ENCODE measurements at places on chromosomes 6 and 20.

GRCh38 chr6:38973178-38974057 lies 75.2 kb upstream of the GLP1R start:
- DNase-seq = peak; percentile 58

- no peak for DNase-seq
These were observed 17.1 kb downstream of the FOXF2 start for GRCh38 chr6:1406306-1407072.

DNA sequence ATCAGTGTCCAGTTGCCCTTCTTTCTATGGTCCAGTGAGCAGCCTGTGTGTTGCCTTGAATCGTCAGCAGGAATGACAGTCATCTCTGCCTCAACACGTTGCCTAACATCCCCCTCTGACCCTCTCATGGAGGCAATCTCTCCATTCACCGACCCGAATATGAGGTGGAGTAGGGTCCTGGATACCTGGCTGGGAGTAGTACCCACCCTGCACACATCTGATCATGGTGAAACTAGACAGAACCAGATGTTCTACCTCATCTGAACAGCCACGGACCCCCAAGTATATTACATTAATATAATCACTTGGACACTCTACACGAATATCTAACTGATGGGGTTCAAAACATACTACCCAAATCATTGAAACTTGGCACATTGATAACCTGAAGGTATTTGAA lies 77.0 kb upstream of the COL21A1 start:
- DNase-seq = no peak

DNA sequence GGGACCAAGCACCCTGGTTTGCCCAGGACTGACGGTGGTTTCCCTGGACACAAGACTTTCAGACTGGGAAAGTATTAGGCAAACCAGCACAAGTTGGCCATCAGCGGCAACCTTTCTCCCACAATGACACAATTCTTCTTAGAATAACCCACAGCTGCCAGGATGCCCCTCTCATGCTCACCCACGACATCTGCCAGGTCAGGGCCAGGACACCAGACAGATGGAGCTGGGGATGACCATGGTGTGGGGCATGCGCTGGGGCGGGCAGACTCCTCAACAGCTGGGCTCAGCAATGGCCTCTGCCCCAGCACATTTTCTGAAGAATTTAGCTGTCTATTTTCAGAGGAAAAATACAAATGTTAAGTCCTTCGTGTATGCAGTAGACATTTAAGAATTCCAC lies 226.4 kb downstream of the FNDC1 start:
- no peak for DNase-seq

DNA sequence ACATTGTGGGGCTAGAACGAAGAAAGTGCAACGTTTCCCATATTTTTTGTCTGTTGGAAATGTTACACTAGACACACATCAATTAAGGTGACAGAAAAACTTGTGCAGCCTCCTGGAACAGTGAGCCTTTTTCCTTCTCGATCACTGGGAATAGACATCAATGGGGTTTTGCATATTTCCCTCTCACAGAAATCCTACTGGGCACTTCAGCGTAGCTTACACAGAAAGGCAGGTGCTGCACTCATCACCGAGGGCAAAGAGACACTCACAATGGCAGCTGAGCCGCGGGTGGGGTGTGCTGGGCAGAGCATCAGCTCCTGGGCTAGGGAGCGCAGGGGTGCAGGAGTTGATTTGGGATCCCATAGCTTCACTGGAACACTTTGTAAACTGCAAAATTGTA lies 64.5 kb downstream of the THBS2 start:
- DNase-seq = no peak

DNA sequence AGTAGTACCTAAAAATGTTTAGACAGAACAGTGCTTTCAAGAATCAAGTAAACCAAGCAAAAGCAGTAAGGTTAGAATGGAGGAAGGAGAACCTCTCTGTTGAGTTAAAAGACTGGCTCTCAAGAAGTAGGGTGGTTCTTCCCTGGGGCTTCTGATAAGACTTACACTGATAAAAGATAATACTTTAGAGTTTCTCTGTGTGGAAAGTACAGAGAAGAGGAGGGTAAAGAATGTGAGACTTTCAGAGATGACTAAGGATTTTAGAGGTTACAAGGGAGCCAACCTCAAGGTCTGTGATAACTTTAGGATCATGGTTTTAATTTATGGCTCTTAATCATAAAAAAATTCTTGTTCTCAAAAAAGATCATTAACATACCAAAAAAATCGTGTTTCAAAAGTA lies 30.9 kb upstream of the ALDH8A1 start:
- DNase-seq = no peak

DNA sequence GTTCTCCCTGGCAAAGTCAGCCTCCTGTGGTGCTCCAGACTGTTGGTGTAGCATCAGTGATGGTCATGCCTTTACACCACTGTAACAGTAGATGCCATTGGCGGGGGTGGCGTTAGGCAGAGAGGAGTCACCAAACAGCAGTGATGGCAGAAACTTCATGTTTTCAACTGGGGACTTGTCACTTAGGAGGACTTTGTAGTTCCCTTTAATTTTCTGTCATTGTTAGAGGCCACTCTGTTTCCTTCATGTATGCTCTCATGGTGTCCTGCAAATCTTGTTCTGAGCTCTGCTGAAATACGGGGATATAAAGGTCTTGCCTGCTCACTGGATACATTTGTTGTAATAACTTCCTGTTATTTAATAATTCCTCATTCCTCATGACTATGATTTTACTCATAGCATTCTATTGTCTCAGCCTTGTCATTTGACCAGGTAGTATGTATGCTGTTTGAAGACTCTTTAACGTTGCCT lies 4.6 kb downstream of the MAP3K4 start:
- no peak for DNase-seq

- no peak for DNase-seq
These were observed 6.5 kb downstream of the RIPOR2 start for GRCh38 chr6:24929242-24929641.

DNA sequence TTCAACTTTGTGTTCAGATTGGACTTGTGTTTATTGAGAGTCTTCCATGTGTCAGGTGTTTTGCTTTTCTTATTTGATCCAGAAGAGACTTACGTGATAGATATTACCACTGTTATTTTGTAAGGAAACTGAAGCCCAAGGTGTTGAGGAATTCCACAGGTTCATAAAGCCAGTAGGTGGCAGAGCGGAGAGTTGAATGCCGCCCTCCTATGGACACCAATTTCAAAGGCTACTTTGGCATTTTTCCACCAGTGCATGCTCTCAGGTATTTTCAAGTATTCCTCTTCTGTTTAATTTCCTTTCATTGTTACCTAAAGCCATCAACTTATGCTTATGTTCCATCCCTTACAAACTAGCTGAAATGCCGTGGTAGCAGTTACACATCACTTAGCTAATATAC lies 14.0 kb upstream of the COL10A1 start:
- DNase-seq = no peak

DNA sequence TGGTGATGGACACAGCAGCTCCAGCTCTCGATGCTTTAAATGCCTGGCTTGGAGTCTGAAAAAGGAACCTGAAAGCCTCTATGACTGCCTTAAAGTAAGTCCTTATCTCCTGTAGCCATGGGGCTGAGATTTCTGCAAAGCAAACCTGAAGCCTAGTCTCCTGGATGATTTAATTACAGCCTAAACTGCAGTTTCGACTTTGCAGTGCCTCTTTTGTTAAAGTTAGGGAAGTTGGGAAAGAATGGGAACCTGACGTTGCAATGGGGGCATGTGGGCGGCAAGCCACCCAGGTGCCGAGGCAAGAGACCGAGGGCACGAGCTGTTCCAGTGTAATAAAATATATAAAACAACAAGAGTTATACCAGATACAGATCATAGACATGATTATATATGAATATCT lies 11.7 kb upstream of the TCFL5 start:
- DNase-seq = no peak

DNA sequence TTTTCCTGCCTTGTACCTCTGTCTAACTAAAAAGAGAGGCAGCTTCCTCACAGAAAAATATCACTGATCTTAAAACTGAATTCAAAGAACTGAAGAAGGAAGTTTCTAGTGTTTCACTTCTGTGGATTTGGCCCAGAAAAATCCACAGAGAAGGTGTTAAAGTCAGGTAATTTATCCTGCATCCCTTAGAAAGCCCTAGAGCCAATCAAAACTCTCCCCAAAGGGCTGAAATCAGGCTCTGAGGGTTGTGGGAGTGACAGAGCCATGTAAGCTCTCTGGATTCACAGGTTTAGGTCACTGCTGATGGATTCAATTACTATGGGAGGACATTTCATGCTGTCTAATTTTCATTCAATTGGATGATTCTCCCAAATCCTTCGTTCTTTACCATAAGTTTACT lies 152.3 kb downstream of the OR2B2 start:
- DNase-seq = no peak

- DNase-seq = peak; percentile 61
These were observed 8.1 kb downstream of the SCRT2 start for GRCh38 chr20:667351-668034.

GRCh38 chr6:85644279-85644762 lies 1.6 kb upstream of the SYNCRIP start:
- DNase-seq = no peak

- DNase-seq = no peak
These were observed 143.4 kb upstream of the MYLIP start for GRCh38 chr6:15985379-15985959.

DNA sequence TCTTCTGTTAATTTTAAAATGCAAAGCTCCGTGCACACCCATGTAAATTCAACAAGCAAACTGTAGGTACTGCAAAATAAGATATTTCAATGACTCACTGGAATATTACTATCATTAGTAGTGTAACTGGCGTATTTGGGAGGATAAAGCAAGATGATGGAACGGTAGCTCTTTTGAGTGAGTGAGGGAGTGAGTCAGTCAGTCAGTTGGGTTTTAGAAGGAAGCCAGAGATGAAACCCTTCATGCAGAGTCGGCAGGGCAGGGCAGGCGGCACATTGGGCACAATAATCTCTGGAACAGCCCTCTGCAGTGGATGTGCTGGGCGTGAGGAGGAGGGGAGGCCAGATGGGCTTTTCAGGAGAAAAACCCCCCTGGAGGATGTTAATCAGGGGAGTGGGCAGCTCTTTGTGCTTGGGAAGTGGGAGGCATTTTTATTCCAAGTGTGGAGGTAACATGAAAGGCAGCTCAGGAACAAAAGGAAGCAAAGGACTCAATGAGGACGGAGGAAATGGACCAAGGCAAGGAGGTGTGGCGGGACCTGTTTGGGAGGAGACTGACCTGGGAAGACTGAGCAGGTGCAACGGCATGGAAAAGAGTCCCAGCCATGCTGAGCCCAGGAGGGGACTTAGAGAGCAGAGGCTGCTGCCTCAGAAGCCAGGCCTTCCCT lies 171.2 kb downstream of the ZDHHC14 start:
- DNase-seq = no peak

DNA sequence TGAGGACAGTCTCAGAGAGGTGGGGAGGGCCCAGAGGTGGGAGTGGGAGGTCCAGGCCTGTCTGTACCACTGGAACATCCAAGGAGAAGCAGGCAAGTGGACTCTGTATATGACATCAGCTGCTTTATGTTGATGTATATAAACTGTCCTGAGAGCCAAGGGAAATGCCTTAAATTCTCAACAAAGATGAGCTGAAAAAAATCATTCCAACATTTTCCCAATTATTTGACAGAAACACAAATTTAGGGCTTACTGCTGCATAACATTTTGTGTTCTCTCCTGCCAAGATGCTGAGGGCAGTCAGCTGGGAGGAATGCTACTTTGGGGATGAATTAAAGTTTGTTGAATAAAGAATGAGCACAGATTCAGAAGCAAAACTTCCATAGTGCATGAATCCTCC lies 52.8 kb downstream of the FOXC1 start:
- DNase-seq = no peak

DNA sequence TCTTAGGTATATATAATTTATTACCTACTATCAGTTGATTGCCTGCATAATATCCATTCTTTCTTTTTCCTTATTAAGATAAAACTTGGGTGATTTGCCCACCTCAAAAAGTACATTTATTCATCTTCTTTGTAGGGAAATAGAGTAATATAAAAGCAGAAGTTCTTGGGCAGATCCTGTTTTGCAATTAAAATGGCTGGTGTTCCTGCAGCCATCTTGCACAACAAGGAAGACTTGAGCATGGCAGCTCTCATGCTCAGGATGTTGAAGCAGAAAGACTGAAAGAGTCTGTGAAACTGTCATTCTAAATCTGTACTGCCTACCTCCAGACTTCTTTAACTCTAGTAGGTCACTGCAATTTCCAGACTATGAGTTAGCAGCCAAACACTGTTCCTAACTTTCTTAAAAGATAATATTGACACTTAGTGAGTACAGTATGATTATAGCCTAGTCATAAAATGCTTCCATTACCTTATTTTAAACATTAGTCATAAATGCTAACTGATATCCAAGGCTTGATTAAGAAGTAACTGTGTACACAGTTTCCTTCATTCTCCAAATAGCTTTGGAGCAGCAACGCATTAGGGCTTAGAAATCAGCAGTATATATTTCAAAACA lies 24.6 kb upstream of the HTR1B start:
- no peak for DNase-seq

DNA sequence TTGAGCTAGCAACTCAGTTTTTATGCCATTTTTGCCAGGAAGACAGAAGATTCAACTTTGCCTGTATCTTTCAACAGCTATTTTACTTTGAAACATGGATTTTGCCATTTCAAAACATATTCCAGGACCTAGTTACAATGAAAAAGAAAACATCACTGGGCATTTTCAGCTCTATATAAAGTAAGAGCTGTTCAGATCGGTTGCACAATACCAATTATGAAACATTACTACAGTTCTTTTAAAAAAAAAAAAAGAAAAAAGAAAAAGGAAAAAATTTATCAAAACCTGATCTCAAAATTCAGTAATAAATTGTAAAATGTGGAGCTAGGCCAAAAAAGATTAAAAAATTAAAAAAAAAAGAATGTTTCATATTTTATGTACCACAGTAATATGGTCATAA lies 15.6 kb downstream of the BCLAF1 start:
- DNase-seq = no peak

DNA sequence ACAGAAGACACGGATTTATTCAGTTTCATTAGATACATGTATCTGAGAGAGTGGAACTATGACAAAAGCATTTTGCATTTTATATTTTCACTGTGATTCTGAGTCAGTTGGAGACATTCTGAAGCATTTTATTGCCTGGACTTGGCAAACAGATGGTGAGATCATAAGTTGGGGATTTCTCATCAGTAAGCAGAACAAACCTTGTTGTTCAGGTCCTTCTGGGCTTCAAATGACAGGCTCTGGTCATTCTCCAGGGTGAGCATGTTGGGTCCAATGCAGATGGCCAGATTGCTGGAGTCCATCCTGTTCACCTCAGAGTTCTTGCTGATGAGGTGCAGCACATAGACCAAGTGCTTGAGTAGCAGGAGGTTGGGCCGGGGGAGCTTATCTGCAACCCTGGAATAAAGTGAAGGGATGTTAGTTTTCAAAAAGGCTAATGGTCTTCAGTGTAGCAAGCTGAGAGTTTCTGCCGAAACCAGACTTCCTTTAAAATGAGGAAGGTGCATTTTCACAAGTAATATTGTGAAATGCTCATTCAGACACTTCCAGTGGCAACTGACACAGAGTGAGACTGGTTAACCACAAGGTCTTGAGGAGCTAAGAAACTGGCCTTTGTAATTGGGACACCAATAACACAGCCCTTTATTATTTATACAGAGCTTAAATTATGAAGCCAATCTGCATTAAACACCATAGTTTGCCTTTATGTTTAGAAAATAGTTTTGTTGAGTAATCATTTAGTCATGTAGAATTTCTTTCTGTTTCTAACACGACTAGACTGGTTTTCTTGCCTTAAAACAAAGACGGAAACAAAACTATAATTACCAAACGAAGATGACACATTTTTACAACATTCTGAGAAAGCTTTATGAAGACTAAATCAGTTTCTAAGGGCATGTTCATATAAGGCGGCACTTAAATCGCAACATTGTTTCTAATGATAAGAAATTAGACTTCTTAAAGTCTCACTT lies 5.6 kb downstream of the TAGAP start:
- DNase-seq = peak; percentile 60

GRCh38 chr6:131807644-131808459 lies at the start of gene ENPP1:
Gene ENPP1 (plus strand): TSS chr6:131808020. CDS start chr6:131808036, 16 bp downstream.
- peak; percentile 33 for DNase-seq

Measured in trophoblast cell (in vitro differentiated cells and primary cell).